ENCODE measurements at places on chromosomes 4 and X.

- DNase-seq: no peak
Observed at GRCh38 chr4:162878096-162878495, 288.6 kb downstream of the NAF1 start.

DNA sequence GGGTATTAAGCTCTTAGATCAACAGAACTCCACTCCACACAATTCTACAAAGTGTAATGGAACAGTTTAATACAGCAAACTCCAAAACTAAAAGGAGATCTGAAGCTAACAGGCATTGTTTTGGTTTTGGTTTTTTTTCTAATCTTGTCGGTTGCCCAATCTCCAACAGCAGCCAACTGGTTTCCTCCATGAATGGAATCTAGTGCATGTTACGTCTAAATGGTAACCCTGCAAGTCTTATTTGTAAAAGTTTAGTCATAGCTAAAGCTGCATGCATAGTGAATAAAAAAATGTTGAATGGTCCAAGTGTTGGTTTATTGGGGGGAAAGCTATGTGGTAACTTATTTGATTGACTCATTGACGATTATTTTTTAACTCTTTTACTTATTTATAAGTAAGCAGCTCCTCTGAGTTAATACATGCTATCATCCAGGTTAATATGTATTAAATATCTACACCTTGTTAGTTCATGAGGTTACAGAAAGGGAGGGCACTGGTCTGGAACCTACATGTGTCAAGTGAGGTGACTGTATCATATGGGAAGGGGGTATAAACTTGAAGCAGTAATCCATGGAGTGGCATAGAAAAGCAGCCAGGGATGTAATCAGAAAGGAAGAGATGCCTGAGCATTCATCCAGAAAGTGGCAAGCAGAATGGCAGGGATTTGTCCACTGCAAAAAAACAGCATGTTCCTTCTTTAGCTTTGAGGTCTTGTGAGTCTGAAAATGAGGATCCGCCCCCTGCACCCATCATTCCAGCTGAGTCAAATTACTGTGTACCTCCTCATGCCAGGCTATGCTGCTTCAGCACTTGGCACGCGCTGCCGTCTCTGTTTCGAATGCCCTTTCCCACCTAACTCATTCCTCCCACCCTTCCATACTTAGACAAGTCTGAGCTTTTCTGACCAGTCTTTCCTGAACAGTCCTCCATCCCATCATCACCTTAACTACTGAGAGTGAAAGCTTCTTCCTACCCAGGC, 81.7 kb downstream of the PDGFC start:
- DNase-seq: no peak

DNA sequence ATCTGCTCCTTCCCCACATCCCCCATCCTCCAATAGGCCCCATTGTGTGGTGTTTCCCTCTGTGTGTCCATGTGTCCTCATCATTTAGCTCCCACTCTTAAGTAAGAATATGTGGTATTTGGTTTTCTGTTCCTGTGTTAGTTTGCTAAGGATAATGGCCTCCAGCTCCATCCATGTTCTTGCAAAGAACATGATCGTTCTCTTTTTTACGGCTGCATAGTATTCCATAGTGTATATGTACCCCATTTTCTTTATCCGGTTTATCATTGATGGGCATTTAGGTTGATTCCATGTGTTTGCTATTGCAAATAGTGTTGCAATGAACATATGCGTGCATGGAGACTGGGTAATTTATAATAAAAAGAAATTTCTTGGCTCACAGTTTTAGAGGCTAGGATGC, 31.5 kb downstream of the GRK4 start:
- no peak for DNase-seq

DNA sequence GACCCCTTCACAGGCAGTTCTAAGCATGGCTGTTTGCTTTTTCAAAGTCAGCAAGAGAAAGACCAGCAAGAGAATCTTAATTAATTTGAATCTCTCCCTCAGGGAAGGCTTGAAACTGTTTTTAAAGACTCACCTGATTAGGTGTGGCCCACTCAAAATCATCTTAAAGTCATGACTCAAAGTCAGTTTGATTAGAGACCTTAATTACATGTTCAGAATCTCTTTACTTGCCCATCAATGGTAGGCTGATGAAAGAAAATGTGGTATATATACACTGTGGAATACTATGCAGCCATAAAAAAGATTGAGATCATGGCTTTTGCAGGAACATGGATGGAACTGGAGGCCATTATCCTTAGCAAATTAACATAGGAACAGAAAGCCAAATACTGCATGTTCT, 247.5 kb upstream of the PRKX start:
- DNase-seq: no peak

DNA sequence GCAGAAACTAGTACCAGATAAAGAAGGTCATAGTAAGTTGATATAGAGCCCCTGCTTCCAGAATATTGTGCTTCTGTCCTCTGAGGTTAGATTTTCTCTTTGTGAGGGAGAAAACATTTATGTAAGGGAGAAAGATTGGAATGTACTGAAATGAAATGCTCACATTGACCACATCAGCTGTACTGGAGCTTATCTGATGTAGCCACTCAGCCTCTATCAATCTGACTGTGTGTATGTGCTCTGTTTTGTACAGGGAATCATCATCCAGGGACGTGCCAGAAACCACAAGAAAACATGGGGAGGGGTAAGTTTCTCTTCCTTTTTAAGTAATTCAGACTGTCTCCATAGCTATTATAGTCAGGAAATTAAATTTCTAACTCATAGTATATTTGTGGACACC, 56.8 kb downstream of the PRRG1 start:
- no peak for DNase-seq

DNA sequence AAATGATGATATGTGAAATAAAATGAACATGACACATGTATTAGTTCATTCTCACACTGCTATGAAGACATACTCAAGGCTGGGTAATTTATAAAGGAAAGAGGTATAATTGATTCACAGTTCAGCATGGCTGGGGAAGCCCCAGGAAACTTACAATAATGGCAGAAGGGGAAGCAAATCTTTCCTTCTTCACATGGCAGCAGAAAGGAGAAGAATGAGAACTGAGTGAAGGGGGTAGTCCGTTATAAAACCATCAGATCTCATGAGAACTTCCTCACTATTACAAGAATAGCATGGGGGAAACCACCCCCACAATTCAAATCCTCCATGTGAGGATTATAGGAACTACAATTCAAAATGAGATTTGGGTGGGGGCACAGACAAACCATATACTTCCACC, 243.9 kb upstream of the GYPA start:
- no peak for DNase-seq

GRCh38 chrX:15170927-15171326, 99.0 kb downstream of the ASB9 start:
- no peak for DNase-seq

DNA sequence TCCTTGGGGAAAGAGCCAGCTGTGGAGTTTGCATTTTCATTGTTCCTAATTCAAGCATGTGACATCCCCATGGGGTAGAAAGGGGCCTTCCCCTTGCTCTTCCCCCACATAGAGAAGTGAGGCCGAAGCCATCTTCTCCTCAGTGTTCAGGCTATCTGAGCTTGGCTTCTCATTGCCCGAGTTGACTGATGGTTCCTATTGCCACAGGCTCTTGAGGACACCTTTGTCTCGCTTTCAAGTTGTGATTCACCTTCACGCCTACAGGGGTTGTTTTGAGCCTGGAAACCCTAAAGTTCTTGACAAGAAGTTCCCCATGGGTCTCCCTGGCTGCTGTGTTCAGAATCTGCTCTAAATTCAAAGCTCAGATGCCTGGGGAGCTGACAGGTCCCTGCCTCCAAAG, 25.0 kb downstream of the CCNQ start:
- DNase-seq: no peak

DNA sequence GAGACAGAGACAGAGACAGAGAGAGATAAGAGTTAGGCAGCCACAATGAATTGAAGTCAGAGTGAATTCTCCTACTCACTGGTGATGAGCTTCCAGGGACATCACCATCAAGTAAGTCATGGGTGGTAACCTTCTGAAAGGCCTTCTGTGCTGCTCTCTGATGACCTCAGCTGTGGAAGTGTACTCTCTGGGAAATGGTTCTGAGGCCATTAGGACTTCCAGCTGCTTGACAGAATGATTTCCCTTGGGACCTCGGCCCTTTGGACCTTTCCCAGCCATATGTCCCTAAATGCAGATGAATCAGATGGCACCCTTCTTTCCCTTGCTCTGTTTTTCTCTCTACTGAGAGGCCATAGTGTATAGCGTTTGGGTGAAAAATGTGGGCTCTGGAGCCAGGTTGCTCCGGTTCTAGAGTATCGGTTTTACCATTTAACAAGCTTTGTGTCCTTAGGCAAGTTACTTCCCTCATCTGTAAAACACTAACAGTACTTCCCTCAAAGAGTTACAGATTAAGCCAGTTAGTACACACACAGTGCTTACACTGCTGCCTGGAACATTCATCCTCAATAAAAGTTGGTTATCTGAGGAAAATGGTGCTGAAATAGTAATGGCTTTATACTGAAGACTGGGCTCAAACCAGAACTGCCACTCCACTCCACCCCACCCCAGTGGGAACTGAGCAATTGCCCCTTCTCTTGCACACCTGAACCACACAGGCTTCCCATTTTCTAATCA, 7.6 kb downstream of the SEPTIN11 start:
- no peak for DNase-seq

GRCh38 chrX:37785569-37785968, 5.7 kb downstream of the CYBB start:
- DNase-seq: no peak

DNA sequence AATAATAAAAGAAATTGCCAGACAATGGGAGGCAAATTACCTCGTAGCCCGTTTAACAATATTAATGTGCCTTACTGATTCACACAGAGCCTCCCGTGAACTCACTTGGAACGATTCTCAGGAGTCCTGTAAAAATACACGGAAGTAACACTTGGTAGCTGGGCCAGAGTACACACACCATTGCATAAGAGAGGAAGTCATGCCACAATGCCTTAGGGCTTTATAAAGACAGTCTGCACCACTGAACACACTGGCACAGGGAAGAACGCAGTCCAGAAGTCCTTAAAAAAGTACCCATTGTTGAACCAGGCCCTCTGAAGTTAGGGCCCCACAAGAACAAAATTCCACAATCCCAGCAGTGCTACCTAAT, 15.1 kb downstream of the SLC2A9 start:
- no peak for DNase-seq

DNA sequence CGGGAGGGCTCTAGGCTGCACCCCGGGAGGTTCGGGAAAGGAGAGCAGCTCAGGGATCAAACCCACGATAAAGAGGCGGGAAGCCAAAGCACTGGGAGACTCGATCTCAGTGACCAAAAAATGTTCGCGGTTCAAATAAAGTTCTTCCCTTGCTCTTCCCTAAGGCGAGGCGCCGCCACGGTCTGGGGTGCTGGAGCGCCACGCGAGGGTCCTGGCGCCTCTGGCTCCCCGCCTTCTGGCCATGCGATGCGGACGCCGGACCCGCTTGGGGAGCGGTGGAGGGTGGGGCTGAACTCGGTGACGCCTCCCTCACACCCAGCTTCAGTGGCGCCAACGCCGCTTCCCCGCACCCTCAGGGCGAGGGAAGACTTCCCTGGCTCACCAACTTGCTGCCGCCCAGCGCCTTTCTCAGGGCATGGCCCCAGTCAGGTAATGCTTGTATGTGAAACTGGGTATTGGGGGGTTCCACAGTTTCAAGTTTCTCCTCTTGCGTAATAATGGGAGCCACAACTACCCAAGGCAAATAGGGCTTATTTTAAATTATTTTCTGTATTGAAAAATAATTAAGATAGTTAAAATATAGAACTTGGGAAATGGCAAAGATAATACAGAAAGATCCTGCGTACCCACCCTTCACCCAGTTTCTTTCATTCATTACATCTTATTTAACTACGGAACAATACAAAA, at the start of gene QRFPR:
Gene QRFPR (minus strand): TSS at position 243 of the 687 bp plus-strand sequence. CDS start 371 bp downstream, outside the sequence.
- DNase-seq: no peak

DNA sequence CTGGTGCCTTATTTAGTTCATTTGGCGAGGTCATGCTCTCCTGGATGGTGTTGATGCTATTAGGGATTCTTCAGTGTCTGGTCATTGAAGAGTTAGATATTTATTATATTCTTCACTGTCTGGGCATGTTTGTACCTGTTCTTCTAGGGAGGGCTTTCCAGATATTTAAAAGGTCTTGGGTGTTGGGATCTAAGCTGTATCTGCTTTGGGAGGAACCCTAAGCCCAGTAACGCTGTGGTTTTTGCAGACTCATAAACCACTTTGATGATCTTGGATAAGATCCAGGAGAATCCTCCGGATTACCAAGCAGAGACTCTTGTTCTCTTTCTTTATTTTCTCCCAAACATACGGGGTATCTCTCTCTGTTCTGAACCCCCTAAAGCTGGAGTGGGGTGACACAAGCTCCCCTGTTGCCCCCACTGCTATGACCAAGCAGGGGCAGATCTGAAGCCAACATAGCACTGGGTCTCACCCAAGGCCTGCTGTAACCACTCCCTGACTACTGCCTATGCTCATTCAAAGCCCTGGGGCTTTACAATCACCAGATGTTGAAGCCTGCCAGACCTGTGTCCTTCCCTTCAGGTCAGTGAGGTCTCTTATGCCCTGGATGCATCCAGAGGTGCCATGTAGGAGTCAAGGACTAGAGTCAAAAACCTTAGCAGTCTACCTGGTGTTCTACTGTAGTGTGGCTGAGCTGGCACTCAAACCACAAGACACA, 187.6 kb downstream of the GUCY2F start:
- no peak for DNase-seq

- no peak for DNase-seq
Observed at GRCh38 chr4:95289028-95289634, 259.6 kb downstream of the UNC5C start.

GRCh38 chr4:185212581-185212980, 3.2 kb downstream of the SNX25 start:
- no peak for DNase-seq

DNA sequence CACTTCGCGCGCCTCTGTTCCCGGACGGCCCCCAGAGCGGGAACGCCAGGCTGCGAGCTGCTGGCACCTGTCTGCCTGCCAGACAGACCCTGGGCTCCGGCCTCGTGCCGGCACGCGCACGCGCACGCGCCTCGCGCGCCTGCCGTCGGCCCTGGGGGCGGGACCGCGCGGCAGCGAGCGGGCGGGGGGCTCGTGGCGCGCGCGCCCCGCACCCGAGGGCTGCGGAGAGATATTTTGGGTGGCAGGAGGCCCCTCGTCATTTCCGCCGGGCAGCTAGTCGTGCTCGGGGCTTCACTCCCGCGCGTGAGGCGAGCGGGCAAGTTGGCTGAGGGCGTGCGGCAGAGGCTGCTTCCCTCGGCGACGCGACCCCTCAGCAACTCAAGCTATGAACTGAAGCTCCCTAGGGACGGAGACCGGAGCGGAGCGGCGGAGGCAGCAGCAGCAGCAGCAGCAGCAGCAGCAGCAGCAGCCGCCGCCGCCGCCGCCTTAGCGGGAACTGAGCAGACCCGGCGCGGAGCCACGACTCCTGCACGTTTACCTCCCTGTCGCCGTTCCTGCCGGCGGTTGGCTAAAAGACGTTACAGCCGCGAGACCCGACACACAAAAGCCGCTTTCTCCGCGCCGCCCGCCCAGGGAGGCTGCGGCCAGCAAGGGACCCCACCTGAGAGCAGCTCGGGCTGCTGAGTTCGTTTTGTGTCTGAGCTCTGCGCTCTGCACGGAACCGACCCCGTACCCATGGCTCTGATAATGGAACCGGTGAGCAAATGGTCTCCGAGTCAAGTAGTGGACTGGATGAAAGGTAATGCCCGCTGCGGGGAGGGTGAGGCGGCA, at the start of gene CNKSR2:
Gene CNKSR2 (plus strand): TSS at position 256 of the 831 bp plus-strand sequence. CDS start 480 bp downstream, at position 736.
- peak; percentile 14 for DNase-seq

- no peak for DNase-seq
Observed at GRCh38 chr4:142351958-142352357, 494.1 kb downstream of the INPP4B start.

GRCh38 chrX:57984620-57985019, 74.4 kb upstream of the ZXDA start:
- DNase-seq: no peak

- DNase-seq: no peak
Observed at GRCh38 chr4:52957220-52957686, 95.1 kb downstream of the RASL11B start.

Measured in NCI-H1436 treated with DMSO at 0.1 percent for 48 hours (cell line).